ENCODE measurements at places on chromosomes 4 and X.

GRCh38 chr4:48780865-48781214 is 761 bp upstream of the FRYL start:
- no peak for DNase-seq

DNA sequence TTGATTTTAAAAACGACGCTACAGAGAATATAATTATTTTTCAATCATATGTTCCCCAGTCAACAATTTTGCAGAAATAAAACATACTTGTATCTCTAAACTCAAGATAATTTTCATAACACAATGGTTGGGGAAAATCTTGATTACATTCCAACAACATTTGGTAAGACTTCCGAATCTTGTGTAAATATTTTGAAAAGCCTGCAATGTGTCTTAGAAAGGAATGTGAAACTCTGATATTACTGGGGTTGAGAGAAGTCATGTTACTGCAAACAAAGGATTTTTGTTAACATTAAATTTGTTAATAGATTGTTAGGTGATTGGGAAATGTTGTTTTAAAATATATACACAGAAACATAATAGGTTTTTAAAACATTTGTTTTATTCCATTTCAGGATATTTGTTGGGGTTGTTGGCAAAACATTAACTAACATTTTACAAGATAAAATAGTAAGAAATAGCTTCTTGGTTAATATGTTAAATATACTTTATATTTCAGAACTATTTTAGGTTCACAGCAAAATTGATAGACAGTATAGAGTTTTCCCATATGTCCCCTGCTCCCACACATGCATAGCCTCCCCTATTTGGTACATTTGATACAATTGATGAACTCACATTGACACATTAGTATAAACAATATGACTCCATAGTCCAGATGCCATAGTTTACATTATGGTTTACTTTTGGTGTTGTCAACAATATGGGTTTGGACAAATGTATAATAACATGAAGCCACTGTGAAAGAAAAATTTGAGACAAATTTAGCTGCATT is 218.6 kb upstream of the FAM47A start:
- DNase-seq, result no peak

GRCh38 chr4:46674326-46674725 is 234.7 kb downstream of the COX7B2 start:
- DNase-seq, result no peak

DNA sequence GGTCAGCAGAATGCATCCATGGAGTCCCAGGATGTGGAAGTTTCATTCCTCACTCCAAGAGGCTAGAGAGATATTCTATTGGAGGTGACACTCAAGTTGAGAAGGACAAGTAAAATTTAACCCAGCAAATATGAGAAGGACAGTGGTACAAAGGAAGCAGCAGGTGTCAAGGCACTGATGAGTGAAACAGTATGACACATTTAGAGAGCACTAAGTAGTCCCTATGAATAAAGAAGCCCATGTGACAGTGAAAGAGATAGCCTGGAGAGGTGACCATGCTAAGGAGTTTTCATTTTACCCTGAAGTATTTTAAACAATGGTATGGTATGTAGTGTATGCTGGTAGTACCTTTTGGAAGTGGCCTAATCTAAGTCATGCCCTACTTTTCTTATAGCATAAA is 9.2 kb downstream of the BMX start:
- DNase-seq, result no peak

DNA sequence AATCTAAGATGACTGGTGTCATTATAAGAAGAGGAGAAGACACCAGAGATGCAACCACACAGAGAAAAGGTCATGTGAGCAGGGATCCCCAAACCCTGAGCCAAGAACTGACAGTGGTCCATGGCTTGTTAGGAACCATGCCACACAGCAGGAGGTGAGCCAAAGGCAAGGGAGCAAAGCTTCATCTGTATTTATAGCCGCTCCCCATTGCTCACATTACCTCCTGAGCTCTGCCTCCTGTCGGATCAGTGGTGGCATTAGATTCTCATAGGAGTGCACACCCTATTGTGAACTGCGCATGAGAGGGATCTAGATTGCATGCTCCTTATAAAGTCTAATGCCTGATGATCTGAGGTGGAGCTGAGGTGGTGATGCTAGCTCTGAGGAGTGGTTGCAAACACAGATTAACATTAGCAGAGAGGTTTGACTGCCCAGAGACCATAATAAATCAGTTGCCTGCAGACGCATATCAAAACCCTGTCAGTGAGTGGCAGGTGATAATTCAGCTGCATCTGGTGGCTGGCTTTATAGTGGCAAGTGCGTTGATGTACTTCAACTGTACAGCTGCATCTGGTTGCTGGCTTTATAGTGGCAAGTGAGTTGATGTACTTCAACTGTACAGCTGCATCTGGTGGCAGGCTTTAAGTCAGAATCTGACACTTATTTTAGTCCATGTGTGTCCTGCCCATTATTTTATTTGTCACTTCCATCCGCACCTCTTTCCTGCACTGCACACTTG is 19.8 kb upstream of the CXCL2 start:
- DNase-seq, result no peak

DNA sequence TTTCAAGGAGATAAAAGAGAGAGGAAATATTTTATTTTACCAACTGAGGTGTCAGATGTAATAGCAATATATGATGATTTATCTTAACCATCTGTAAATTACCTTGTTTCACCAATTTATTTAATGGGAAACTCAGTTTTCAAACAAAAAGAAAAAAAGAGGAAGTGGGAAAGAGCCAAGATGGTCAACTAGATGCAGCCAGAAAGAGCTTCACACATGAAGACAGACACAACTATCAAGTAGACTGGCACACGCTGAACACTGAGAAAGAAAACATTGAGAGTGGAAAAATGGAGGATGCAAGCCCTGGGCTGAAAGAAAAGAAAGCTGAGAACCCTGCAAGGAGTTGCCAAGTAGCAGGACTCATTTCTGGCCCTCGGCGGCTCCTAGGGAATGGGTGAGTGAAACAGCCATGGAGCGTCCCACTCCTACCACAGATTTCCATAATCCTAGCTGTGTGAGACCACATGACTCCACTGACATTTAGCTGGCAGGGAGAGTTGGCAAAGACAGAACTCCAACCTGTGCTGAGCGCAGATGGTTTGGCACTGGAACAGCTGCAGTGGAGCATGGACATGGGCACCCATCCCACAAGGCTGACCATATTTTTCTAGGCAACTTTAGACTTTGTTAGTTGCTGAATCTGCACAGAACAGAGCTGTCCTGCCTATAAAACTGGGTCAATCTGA is 409.3 kb downstream of the FAM47B start:
- no peak for DNase-seq

- DNase-seq, result no peak
These were observed 404.6 kb upstream of the PITX2 start for GRCh38 chr4:111027526-111027925.

DNA sequence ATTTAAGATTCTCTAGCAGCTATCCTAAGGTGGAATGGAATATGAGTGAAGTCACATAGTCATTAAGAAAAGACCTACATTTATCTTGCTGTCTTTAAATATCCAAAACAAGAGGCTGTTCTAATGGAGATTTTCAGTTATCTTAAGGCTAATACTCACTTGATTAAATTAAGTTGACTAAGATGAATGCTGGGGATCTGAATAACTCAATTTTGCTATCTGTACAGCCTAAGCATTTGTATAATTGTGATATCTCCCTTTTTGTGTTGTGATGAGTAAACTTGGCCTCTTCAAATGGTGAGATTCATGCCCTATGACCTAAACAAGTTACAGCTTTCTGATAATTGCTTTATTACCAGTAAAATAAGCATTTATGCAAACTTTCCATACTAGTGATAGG is 13.6 kb upstream of the GUCY1A1 start:
- no peak for DNase-seq

- DNase-seq, result no peak
These were observed 494.4 kb downstream of the KCNIP4 start for GRCh38 chr4:21454201-21454600.

- no peak for DNase-seq
These were observed 155.4 kb downstream of the GPM6A start for GRCh38 chr4:175656649-175657048.

- DNase-seq, result no peak
These were observed 145.5 kb upstream of the DUSP21 start for GRCh38 chrX:44698357-44698756.

DNA sequence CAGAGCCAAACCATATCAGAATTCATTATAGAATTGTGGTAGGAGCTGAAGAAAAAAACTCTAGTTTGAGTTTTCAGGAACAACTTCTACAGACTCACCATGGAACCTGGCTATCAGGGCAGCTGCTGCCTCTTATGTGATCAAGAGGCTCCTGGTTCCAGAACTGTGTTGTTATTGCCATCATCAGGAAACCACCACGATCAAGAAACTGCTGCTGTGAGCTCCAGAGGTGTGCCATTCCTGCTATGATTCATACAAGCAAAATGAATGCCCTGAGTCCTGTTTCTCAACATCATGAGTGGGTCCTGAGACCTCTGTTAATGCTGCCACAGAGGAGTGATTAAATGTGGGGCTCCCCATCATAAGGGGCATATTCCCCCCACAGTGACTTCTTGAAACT is 43.7 kb downstream of the TASL start:
- no peak for DNase-seq

DNA sequence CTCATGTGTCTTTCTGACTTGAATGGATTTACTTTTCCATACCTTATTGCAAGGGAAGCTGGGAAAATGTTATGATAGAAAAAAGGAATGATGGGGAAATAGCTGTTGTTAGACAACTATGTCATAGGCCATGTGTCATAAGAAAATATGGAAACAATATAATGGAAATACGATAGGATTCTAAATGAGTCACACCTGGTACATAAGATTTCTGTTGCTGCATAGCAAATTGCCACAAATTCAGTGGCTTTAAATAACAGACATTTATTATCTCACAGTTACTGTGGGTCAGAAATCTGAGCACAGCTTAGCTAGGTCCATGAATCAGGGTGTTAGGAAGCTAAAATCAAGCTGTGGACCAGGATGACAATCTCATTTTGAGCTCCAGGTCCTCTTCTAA is 44.6 kb upstream of the ANKRD50 start:
- no peak for DNase-seq

DNA sequence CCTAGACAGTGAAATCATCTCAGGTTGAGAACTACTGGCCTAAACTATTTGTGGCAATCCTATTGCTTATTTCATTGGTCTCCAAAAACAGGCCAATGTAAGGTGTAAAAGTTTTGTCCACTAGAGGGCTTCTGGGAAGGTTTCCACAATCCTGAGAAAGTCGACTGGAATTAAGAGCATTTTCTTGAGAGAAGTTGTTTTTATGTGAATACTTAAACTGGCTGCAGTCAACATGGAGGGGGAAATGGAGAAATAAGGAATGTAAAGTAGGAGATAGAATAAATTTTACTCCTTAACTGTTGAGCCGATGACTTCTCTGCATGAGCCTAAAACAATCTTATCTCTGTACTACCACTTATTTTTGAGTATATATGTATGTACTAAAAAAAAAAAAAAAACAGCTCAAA is 11.0 kb upstream of the EIF4E start:
- DNase-seq, result peak; percentile 39

Measured in renal cortex interstitium (tissue), 15 donors.